ENCODE measurements at places on chromosomes 2 and 18. TPM values are rescaled to one million over a fixed set of nuclear protein-coding genes. Genes with fewer than 3 reads are reported as not detected.

GRCh38 chr2:223647258-223647952 is 45.2 kb upstream of the SCG2 start:
- DNase-seq: no peak

Gene AGXT
- not detected for total RNA-seq

DNA sequence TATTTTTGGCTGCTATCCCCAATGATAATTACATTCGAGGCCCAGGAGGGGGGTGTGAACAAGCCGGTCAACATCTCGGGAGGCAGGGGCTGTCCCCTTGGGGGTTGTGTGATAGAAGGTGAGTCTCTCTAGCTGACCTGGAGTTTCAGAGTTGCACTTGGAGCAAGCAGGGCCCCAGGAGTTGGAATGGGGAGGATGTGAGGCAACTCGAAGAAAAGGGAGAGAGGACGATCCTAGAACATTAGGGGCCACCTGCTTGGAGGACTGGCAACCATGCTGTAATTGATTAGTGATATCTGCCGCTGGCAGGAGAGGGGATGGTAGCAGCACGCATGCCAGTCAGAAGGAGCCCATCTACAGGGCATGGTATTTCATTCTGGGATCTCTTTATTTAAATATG is 122.6 kb downstream of the CTIF start:
- DNase-seq: no peak

Gene OR6B2
- total RNA-seq: not detected

DNA sequence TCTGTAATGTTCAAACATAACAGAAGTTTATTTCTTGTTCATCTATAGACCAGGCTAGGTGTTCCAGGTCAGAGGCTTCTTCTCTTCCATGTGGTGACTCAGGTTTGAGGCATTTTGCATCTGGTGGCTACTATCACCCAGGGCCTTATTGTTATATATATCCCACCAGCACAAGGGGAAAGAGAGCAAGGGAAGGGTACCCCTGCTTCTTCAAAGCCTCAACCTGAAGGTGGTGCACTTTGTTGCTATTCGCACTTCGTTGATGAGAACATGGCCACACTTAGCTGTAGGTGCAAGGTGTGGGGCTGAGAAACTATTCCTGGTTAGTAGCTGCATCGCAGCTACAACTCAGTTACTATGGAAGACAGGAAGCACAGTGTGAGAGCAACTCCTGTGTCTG is 27.4 kb upstream of the SLC3A1 start:
- DNase-seq: no peak

GRCh38 chr2:55047677-55048299 is 2.5 kb downstream of the RTN4 start:
- DNase-seq: no peak

GRCh38 chr18:74222710-74223494 is 68.9 kb downstream of the CYB5A start:
- DNase-seq: no peak

- DNase-seq: no peak
These were observed 127.0 kb upstream of the NPAS2 start for GRCh38 chr2:100692906-100693305.

- no peak for DNase-seq
These were observed 51.6 kb upstream of the PTH2R start for GRCh38 chr2:208354964-208355381.

DNA sequence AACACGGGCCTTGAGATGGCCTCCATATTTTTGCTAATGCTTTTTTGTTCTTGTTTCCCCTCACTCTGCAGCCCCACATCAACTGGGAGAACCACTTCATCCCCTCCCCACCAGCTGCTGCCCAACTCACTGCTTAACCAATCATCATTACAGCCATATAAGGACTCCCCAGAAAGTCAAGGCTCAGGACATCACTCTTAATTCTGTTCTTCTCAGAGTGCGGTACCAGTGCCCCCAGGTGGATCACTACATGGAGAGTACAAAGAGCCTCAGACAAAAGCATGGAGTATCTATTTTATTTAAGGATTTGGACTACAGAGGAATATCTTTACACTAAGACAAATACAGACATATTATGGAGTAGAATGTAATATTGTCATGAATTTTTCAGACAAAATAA is 340.6 kb downstream of the PAX3 start:
- DNase-seq: no peak

DNA sequence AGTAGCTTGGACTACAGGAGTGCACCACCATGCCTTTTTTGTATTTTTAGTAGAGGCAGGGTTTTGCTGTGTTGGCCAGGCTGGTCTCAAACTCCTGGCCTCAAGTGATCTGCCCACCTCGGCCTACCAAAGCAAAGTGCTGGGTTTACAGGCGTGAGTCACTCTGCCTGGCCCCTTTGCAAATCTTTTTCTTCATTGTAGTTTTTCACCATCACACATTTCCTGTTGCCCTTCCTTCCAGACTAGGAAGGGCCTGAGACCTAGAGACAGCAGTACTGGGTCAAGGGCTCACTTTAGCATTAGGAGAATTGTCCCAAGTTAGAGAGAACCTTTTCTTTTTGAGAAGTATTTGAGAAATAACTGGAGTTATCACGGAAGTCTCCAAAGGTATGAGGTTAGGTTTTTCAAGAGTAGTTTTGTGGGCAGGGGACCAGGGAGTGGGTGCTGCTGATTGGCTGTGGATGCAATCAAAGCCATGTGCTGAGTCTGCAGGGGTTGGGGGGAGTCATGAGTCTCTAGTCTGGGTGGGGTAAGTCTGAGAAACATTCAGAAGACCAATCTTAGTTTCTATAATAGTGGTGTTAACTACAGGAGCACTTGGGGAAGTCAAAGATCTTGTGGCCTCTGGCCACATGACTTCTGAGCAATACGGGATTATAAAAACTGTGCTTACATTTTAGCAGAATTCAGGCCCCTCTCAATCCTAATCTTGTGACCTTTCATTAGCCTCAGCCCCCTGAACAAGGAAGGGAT is 23.7 kb downstream of the B3GNT2 start:
- DNase-seq: no peak

Gene IL1RL2
- 0.47 TPM for total RNA-seq

Gene ZNF892
- 31.7 TPM for total RNA-seq

Gene CUL3
- 98.6 TPM for total RNA-seq

Gene FAM161A
- 30.3 TPM for total RNA-seq

Gene CBLN2
- 39.3 TPM for total RNA-seq

Gene UGT1A3
- not detected for total RNA-seq

Gene FAM237A
- total RNA-seq: not detected

GRCh38 chr18:74819433-74820059 is 221.9 kb downstream of the ZNF407 start:
- no peak for DNase-seq

DNA sequence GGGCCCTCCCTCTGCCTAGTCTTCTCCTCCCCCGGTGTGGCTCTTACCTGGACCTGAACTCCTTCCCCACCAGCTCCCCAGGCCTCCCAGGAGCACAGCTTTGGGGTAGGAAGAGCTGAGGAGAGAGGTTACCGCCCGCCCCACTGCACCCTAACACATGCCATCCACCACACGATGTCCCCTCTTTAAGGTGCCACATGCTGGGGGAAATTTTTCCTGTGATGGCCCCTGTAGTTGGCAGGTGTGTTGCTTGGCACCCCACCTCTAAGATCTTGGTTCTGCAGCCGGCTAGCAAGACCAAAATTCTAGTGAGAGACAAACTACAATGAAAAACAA is 6.9 kb upstream of the TEX261 start:
- no peak for DNase-seq

- no peak for DNase-seq
These were observed 617.4 kb downstream of the BCL11A start for GRCh38 chr2:59936048-59936447.

GRCh38 chr2:221283896-221284545 is 288.1 kb downstream of the EPHA4 start:
- no peak for DNase-seq

DNA sequence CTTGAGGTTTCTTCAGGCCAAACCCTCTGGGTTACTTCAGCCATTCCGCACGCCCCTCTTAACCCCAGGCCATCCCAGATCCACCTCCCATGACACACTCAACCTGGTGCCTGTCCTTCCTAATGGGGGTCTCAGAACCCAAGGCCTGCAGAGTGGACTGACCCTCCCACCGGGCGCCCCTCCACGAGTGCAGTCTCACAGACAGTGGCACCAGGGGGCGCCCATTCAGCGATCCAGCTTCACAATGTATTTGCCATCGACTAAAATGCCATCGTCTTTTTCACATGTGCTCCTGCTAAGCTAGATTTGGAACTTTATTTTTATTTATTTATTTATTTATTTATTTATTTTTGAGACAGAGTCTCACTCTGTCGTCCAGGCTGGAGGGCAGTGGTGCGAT is 38.5 kb downstream of the INPP5D start:
- DNase-seq: no peak

DNA sequence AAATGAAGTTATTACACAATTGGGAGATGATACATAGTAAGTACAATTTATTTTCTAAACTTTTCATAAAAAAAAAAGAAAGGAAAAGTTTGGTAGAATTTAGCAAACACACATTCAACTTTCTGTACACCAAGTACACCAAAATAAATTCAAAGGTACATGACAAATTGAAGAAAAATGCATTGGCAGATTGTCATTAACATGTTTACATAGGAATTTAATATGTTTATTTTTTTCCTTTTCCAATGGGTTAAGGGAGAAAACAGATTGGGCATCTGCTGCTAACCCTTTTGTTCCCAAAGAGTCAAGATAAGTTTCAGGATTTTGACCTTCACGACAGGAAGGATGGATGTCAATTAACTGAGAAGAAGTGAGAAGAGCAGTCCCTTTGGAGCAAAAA is 620.4 kb downstream of the XIRP2 start:
- no peak for DNase-seq

Gene SETBP1
- 52.3 TPM for total RNA-seq

- DNase-seq: no peak
These were observed 47.6 kb downstream of the HNRNPLL start for GRCh38 chr2:38554973-38555595.

Gene EVX2
- total RNA-seq: not detected
